Activated naive CD4-positive, alpha-beta T cell treated with anti-CD3 and anti-CD28 coated beads, Interleukin-2, amount 50 U/mL, for 72 hours (primary cell): ENCODE measurements at places on chromosomes 2 and 18. TPM values are rescaled to one million over a fixed set of nuclear protein-coding genes. Genes with fewer than 3 reads are reported as not detected.

- DNase-seq, result no peak
Measured at GRCh38 chr2:238945433-238946150, 97.7 kb downstream of the TWIST2 start.

Gene ALK
- total RNA-seq, result not detected

Gene SERPINB11
- total RNA-seq, result not detected

Gene KCNJ3
- not detected for total RNA-seq

Gene NPAS2
- total RNA-seq, result 20.9 TPM
